Activated T-helper 1 cell treated with Interleukin-2 at 50 U/mL for 16 hours (primary cell): ENCODE measurements at places on chromosomes 2 and 18.

DNA sequence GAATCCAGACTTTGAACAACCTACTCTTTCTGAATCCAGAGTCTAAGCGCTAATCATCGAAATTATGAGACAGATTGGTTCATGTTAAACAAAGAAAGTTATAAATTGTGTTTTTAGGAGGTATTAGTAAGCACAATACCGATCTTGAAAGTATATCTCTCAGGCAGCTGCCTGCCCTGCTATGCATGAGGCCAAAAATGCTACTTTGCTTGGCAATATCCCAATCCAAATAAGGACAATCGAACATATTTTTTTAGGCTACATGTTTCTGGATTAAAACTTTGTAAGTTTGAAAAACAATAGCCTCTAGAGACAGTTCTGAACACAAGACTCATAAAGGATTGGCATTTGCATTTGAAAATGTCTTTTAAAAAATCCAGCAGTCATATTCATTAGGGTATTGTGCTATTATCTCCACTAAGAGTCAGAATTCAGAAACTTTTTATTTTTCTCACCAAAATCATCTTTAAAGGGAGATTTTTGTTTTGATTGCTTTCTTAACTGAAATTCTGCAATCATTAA is 167.1 kb downstream of the PDE1A start:
- no peak for DNase-seq

- DNase-seq = no peak
These were observed 211.0 kb downstream of the TGIF1 start for GRCh38 chr18:3660739-3661515.

GRCh38 chr18:74273394-74273793 is 18.4 kb downstream of the CYB5A start:
- DNase-seq = no peak

DNA sequence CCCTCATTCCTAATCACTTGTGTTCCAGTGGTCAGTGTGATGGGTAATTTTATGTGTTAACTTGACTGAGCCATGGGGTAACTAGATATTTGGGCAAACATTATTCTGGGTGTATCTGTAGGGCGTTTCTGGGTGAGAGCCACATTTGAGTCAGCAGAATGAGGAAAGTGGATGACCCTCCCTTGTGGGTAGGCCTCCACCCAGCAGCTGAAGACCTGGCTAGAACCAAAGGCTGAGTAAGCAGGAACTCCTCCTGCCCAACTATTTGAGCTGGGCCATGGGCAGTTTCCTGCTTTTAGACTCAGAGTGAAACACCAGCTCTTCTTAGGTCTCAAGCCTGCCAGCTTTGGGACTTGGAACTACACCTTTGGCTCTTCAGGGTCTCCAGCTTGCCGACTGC is 141.8 kb downstream of the ACKR3 start:
- no peak for DNase-seq

DNA sequence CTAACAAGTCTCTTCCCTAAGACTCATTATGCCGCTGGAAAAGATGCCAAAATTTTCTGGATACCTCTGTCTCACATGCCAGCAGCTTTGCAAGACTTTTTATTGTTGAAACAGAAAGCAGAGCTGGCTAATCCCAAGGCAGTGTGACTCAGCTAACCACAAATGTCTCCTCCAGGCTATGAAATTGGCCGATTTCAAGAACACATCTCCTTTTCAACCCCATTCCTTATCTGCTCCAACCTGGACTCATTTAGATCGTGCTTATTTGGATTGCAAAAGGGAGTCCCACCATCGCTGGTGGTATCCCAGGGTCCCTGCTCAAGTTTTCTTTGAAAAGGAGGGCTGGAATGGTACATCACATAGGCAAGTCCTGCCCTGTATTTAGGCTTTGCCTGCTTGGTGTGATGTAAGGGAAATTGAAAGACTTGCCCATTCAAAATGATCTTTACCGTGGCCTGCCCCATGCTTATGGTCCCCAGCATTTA is 26.3 kb downstream of the DHRS9 start:
- DNase-seq = no peak

DNA sequence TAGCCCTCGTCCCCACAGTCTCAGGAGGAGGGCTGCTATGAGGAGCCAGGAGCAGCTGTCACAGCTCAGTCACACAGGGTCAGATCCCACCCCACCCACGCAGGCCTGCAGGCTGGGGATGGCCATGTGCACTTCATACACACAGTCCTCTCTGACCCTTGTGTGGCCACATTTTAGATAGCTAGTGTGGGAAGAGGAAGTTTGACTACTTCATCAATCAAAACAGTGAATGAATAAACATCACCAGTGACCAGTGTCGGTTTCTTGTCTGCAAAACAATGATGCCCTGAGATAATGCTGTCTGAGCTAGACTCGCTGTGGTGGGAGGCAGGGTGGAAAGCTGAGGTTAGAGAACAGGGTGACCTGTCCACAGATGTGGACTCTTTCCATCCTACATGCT is 107.1 kb downstream of the PIEZO2 start:
- DNase-seq = no peak

DNA sequence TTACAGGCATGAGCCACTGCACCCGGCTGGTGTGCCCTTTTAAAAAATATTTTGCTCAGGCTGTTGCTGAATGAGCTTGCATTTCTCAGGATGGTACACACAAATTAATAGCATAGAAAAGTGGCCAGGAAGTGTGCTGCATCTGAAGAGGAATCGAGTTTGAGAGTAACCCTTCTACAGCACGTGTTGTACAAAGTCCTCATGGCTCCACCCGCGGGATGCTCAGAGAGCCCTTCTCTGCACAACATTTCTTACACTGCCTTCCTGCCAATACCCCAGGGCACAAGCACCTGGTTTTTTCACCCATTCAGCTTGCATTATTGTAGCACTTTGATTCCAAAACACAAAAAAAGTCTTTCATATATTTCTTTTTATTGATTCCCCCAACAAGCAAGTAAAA is 90.1 kb upstream of the NEDD4L start:
- DNase-seq = no peak

DNA sequence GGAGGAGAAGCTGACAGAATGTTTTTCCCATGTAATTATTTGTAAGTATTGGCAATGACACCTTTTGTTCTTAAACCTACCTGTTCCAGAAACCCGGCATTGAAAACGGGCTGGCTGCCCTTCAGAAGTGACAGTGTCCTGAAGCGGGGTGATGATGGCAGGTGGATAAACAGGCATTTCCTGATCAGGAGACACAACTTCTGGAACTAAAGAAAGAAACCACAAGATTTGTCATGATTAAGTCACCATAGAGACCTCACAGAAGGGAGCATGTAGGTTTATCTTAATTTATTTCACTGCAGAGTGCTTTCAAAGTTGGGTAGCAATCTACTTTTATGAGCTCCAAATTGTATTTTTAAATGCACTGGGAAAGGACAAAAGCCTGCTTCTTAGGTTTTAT is 43.1 kb downstream of the TTN start:
- DNase-seq = no peak

GRCh38 chr2:194946826-194947225 is 710.2 kb upstream of the SLC39A10 start:
- DNase-seq = no peak

GRCh38 chr2:41580806-41581205 is 467.0 kb upstream of the PKDCC start:
- DNase-seq = no peak

GRCh38 chr2:129766374-129766993 is 213.0 kb upstream of the RAB6C start:
- DNase-seq = no peak

DNA sequence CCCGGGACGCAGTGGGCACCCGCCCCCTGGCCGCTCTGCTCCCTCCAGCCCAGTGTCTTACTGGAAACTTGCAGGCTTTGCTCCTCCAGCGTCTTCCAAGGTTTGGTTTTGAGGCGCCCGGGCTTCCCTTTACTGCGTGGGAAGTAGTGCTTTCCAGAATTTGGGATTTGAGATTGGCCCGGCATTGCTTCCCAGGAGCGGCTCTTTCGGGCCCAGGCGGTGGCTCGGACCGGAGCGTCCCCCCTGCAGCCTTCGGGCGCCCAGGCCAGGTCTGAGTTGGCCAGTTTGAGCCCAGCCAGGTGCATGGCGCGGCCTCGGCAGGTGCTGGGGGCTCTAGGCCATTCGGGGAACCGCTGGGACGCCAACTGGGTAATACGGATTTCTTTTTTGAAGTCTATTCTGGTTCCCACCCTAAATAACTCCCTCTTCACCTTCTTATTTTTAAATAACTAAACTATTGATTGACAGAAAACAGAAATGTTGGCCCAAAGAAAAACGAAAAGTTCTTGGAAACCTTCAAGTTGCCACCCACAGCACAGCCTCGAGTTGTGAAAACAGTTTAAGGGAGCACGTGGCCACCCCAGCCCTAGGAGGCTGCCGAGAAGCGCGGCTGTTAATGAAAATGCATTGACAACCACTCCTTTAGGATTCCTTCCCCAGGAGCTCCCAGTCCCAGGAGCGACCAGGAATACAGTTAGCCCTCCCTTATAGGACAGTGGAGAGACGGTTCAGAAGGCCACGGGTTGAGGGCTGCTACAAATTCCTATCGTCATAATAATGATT is 766 bp downstream of the SNTG2 start:
- no peak for DNase-seq

DNA sequence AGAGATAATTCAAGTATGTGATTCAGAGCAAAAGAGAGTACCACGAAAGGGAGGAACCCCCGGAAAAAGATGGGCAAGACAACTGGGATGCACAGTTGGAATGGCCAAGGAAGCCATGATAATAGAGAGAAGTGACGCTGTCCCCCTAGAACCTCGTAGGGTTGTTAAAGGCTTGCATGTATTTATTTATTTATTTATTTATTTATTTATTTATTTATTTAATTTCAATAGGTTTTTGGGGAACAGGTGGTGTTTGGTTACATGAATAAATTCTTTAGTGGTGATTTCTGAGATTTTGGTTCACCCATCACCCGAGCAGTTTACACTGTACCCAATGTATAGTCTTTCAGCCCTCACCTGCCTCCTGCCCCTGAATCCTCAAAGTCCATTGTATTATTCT is 11.5 kb upstream of the PDCL3 start:
- DNase-seq = no peak

GRCh38 chr2:151782378-151783132 is 45.7 kb downstream of the ARL5A start:
- DNase-seq = no peak

GRCh38 chr2:39325966-39326365 is 82.2 kb upstream of the CDKL4 start:
- no peak for DNase-seq

GRCh38 chr2:239765076-239765845 is 259.9 kb downstream of the NDUFA10 start:
- DNase-seq = no peak

- no peak for DNase-seq
These were observed 98.3 kb downstream of the NRP2 start for GRCh38 chr2:205780645-205781044.
